Endothelial cell (in vitro differentiated cells): ENCODE measurements at places on chromosomes 6 and 20. TPM values are rescaled to one million over a fixed set of nuclear protein-coding genes. Genes with fewer than 3 reads are reported as not detected.
A peak's percentile ranks its signal among the peaks of the same experiment; 100 is the strongest.

DNA sequence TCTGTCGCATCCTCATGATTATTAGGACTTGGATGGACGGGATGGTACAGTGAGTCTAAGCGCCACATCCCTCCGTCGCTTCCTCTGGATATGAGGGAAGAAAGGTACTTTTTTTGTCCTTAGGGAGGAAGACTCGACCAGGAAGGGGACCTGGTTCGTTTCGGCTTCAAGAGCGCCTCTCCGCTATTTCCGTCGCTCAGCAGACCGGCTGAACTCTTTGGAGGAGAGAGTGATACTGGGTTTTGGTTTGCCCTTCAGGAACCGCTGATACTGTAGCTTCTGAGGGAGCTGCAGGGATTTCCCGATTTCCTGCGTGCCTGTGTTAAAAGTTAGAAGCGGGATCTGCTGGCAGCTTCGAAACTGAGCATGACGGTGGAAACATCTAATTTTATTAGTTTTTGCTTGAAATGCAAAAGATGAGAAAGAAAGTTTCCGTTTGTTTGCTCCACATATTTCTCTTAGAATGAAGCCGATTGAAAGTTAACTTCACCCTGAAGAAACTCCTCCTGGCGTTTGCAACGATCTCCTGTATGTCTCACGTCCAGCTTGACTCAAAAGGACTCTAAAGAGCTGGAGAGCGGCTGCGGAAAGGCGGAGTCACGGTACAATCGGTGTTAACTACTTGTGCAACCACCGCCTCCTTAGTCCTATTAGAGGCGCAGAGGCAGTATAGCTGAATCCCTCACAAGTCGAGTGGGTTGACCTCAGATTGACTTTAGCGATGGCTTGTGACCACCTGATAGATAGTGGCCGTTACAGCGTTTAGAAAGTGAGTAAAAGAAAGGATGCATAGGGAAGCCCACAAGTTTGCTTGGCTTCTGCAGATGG lies 129.4 kb downstream of the TRIM27 start:
- no peak for DNase-seq

The PHACTR3 gene
- 8.7 TPM for total RNA-seq

DNA sequence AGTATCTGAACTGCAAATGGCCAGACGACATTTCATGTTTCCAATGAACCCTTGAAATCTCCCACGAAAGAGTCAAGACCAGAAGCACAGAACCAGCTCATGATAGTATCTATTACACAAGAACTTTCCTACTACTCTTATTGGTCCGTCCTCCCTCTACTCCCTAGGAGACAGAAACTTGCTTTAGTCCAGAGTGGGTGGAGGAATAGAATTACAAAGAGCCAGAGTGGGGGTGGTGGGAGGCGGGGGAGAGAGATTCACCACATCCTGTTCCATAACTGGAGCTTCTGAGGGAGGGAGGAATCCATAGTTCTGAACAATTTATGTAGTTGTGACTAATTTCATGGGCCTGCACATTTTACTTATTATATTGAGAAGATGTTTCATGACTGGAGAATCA lies 18.5 kb upstream of the WFDC10A start:
- no peak for DNase-seq

DNA sequence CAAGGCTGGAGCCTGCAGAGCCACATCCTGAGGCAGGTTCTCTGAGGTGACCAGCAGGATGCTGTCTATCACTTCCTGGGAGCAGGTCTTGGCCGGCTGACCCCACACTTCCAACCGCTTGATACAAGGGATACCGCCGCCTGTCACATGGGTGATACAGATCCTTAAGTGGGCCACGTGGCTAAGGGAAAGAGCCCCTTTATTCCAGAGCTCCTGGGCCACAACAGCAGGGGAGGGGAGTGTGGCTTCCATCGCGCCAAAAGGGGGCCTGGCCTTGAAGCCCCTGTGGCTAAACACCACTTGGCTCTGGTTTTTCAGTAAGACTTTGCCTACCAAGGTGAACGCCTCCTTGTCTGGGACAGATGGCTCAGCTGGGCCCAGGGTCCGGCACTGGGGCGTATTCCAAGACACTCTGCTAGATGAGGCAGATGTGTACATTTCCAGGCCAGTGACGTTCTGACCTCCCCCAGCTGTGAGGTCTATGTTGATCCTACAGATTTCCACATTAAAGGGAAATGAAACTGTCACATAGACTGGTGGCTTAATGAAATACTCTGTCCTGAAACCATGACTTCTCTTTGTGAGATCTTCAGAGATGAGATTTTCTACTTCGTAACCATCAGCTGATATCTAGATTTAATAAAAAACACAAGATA lies 37.6 kb upstream of the AVP start:
- no peak for DNase-seq

GRCh38 chr6:168618546-168619315 lies 177.7 kb downstream of the SMOC2 start:
- DNase-seq, result no peak

GRCh38 chr20:46089167-46089416 lies 670 bp downstream of the NCOA5 start:
- no peak for DNase-seq

DNA sequence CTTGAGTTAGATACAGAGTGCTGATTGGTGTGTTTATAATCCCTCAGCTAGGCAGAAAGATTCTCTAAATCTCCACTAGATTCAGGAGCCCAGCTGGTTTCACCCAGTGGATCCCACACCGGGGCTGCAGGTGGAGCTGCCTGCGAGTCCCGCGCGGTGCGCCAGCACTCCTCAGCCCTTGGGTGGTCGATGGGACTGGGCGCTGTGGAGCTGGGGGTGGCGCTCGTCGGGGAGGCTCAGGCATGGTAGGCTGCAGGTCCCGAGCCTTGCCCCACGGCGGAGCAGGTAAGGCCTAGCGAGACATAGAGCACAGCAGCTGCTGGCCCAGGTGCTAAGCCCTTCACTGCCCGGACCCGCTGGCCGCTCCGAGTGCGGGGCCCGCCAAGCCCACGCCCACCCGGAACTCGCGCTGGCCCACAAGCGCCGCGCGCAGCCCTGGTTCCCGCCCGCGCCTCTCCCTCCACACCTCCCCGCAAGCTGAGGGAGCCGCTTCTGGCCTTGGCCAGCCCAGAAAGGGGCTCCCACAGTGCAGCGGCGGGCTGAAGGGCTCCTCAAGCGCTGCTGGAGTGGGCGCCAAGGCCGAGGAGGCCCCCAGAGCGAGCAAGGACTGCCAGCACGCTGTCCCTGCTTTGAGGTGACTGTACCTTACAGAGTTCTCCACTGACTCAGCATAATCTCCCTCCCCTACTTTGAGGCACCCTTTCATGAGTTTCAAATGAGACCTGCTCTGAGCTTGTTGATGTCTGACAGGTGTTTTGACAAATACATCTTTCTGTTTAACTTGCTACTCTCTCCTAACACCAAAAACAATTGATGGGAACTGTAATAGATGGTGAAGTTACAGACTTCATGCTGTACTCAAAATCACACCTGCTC lies 3.9 kb upstream of the SSR1 start:
- no peak for DNase-seq

The IL17A gene
- not detected for total RNA-seq

DNA sequence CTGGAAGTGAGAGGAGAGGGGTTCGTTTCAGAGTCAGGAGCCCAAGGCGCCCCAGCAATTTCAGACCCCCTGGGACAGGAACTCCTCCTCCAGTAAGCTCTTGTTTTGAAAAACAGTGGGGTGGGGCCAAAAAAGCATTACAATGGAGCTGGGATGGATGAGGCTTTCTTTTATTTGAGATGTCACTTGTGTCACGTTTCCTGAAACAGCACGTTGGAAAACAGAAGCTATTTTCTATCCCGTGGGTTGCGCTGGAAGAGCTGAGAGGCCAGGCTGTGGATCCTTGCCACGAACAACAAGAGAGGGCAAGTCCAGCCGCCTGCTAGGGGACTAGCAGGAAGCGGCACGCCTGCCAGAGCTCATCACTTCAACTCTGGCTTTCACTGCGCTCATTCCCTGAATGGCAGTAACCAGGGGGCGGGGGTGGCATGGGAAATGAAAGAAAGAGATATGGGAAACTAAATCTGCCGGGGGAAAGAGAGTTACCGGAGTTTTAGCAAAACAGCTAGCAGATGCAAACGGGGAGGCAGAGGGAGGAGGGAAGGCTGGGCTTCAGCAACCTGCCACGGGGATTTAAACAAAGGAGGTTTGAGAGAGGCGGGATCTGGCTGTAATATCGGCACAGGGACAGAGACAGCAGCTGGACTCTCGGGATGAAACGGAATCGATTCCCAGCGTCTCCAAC lies 34.6 kb downstream of the GCNT2 start:
- peak; percentile 60 for DNase-seq

The RFX6 gene
- total RNA-seq, result not detected

GRCh38 chr20:38170826-38171674 lies 6.0 kb upstream of the TGM2 start:
- DNase-seq, result no peak

DNA sequence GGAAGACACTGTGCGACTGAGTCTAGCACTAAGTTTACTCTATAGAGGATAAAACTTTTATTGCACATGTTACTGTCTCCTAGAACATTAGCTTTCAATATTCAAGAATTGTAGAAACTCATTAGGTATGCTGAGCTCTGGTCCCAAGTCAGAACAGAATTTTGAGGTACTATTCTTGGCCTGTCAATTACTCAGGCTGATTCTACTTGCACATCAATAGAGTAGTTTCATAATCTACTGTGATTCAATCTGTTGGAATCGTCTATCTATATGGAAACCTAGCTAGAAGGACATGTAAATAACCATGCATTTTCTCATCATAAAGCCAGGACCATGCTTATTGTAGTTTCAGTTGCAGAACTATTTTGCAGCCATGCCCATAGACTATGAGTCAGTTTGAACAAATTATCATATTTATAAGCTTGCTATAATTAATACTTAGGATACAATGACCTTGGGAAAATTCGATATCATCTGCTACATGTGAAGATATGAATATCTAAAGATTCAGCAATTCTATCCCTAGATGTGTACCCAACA lies 41.6 kb downstream of the FLRT3 start:
- no peak for DNase-seq

The ME1 gene
- total RNA-seq, result 13.4 TPM

DNA sequence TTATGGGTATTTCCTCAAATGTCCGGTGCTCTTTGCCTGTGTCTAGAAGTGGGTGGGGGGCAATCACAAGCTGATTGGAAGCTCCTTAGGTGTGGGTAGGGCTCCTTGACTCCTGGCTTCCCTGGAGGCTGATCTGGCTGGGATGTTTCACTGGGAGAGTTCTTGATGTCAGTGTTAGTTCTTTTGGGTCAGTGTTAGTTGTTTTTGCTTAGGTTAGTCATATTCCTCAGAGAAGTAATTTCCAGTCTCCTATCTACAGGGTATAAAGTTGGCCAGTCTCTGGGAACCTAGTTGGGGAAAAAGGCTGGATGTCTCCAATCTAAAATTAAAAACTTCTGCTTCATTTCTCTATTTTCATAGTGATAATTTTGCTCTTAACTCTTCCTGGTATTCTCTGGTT lies 23.6 kb downstream of the CDC5L start:
- peak; percentile 4 for DNase-seq

- DNase-seq, result no peak
These were observed 6.8 kb downstream of the PCSK2 start for GRCh38 chr20:17233626-17234025.

The GSTA1 gene
- total RNA-seq, result 1.1 TPM

The PAX1 gene
- total RNA-seq, result not detected

GRCh38 chr6:155185544-155185943 lies 78.3 kb upstream of the CLDN20 start:
- DNase-seq, result no peak

DNA sequence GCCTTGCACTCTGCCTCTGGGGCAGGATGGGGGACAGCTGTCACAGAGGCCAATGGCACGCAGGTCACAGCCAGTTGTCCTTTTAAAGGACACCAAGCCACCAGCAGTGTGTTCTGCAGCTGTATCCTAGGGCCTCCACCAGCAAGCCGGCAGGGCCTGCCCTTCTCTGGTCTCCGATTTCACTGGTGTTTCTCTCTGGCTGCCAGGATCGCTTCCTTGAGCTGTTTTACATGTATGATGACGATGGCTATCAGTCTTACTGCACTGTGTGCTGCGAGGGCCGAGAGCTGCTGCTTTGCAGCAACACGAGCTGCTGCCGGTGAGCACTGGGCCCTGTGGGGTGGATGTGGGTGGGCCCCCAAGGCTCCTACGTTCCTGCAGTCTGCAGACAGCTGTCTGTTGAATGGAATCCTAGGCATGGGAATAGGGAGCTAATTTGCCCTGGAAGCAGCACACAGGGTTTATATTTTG lies 22.7 kb upstream of the MAPRE1 start:
- no peak for DNase-seq

DNA sequence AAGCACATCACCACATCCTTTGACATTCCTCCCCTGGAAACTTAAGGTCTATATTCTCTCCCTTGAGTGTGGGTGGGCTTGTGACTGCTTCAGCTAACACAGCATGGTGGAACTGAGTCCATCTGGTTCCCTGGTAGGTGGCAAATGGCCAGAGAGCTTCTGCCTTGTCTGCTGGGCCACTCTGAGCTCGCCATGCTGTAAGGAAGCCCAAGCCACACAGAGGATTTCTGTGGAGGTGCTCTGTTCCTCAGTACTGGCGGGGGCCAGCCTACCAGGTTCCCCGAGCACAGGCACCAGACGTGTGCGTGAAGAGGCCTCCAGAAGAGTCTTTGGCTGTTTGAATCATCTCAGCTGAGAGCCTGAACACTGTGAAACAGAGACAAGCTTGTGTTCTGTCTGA lies 41.6 kb upstream of the PMEPA1 start:
- DNase-seq, result no peak

The RAB44 gene
- total RNA-seq, result not detected

GRCh38 chr6:46014046-46014445 lies 1.6 kb downstream of the CLIC5 start:
- no peak for DNase-seq

The GABRR1 gene
- total RNA-seq, result not detected

GRCh38 chr6:25038999-25039398 lies 103.2 kb upstream of the RIPOR2 start:
- no peak for DNase-seq

GRCh38 chr6:158293122-158293521 lies 19.1 kb upstream of the TULP4 start:
- DNase-seq, result no peak

DNA sequence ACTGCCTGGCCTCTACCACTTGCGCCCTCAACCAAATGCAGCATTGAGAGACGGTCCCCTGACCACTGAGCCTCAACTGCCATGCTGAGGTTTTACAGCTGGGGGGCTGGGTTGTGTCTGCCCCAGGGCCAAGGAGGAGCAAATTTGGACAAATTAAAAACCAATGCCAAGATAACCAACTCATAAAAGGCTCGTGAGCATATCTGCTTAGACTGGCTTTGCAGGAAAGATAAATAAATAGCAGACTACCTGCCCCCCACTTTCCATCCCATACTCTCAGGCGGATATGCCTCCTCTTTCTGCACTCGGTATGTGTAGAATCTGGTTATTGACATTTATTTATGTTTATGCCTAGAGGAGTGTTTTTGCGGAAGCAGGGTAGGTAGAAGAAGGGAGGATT lies 76.8 kb downstream of the ZDHHC14 start:
- DNase-seq, result no peak

The UBD gene
- total RNA-seq, result not detected

GRCh38 chr6:134607411-134607810 lies 289.5 kb upstream of the SGK1 start:
- DNase-seq, result no peak

GRCh38 chr20:51388756-51389542 lies 153.6 kb downstream of the NFATC2 start:
- DNase-seq, result no peak

GRCh38 chr6:64996301-64996700 lies 710.7 kb downstream of the EYS start:
- DNase-seq, result no peak

- DNase-seq, result no peak
These were observed 32.8 kb downstream of the TNXB start for GRCh38 chr6:32076321-32076809.

The SEMG1 gene
- not detected for total RNA-seq

The GPLD1 gene
- total RNA-seq, result 1.2 TPM

- no peak for DNase-seq
These were observed 87.7 kb downstream of the THEMIS start for GRCh38 chr6:127812985-127813698.

The PAK5 gene
- 0.10 TPM for total RNA-seq
